ENCODE measurements at places on chromosomes 12 and 14. TPM values are rescaled to one million over a fixed set of nuclear protein-coding genes. Genes with fewer than 3 reads are reported as not detected.

CYP27B1 gene
- total RNA-seq, result 0.10 TPM

GRCh38 chr14:93729993-93730392, 58.3 kb downstream of the PRIMA1 start:
- no peak for DNase-seq

- peak; percentile 72 for DNase-seq
Observed at GRCh38 chr12:129641926-129642325, 261.9 kb downstream of the TMEM132D start.

DNA sequence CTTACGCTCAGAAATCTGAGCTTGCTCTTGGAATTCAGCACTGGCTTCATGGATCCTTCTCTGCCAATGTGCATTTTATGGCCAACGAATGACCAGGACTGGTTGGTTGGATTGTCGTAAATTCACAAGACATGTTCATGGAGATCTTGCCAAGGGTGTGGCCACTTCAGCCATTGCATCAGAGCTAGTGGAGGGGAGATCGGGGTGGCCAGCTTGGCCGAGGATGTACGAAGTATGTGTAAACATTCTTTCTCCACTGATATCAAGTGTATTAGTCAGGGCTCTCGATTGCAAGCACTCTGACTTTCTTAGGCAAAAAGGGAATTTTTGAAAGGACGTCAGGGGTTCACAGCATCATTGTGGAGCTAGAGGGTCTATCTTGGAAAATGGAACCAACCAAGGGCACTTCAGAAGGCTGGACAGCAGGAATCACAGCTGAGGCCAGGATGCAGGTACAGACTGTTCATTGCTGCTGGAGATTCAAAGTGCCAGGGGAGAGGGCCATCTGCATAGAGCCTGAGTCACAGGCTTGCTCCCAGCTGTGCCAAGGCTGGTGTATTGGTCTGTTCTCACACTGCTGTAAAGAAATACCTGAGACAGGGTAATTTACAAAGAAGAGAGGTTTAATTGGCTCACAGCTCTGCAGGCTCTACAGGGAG, 32.9 kb upstream of the ADGRD1 start:
- peak; percentile 16 for DNase-seq

- no peak for DNase-seq
Observed at GRCh38 chr12:116172224-116172849, 105.2 kb downstream of the MED13L start.

VRTN gene
- total RNA-seq, result not detected

- no peak for DNase-seq
Observed at GRCh38 chr14:29717901-29718300, 209.7 kb downstream of the PRKD1 start.

- DNase-seq, result no peak
Observed at GRCh38 chr14:104172880-104173279, 34.5 kb downstream of the KIF26A start.

GRCh38 chr12:63064080-63064479, 86.9 kb downstream of the AVPR1A start:
- DNase-seq, result no peak

GRCh38 chr14:88995437-88996198, 171.2 kb downstream of the TTC8 start:
- DNase-seq, result no peak

DNA sequence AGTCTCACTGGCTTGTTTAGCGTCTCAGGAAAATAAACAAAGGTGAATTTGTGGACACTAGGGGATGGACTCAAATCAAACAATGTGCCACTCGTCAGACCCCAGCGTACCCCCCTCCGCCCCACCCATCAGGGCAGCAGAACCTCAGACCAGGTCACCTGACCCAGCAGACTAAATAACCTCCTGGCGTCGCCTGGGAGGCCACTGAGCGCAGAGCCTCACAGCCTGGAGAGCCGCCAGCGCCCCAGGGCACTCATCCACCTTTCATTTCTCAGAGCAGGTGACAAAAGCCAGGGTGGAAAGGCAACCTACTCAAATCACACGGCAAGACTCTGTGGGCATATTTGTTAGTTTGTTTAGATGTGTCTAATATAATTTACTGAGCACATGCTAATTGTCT, 100.9 kb downstream of the DICER1 start:
- no peak for DNase-seq

- DNase-seq, result no peak
Observed at GRCh38 chr12:64600164-64600561, 10.1 kb upstream of the RASSF3 start.

DNA sequence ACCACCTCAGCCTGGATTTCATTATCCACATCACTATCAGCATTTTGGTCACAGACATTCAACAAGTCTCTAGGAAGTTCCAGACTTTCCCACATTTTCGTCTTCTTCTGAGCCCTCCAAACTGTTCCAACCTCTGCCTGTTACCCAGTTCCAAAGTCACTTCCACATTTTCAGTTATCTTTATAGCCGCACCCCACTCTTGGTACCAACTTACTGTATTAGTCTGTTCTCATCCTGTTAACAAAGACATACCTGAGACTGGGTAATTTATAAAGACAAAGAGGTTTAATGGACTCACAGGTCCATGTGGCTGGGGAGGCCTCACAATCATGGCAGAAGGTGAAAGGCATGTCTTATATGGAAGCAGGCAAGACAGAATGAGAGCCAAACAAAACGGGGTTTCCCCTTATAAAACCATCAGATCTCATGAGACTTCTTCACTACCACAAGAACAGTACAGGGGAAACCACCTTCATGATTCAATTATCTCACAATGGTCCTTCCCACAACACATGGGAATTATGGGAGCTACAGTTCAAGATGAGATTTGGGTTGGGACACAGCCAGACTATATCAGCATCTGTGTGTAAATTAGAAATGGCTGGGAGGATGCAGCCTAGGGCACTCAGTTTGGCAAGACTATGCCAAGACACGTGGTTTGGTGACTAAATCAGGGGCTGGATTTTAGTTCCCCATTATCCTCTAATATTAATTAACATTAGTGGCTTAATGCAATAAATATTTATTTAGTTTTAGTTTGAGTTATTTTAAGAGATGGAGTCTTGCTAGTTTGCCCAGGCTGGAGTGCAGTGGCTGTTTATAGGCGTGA, 16.2 kb upstream of the FUT8 start:
- no peak for DNase-seq

- no peak for DNase-seq
Observed at GRCh38 chr12:64669270-64669842, 59.1 kb downstream of the RASSF3 start.

DNA sequence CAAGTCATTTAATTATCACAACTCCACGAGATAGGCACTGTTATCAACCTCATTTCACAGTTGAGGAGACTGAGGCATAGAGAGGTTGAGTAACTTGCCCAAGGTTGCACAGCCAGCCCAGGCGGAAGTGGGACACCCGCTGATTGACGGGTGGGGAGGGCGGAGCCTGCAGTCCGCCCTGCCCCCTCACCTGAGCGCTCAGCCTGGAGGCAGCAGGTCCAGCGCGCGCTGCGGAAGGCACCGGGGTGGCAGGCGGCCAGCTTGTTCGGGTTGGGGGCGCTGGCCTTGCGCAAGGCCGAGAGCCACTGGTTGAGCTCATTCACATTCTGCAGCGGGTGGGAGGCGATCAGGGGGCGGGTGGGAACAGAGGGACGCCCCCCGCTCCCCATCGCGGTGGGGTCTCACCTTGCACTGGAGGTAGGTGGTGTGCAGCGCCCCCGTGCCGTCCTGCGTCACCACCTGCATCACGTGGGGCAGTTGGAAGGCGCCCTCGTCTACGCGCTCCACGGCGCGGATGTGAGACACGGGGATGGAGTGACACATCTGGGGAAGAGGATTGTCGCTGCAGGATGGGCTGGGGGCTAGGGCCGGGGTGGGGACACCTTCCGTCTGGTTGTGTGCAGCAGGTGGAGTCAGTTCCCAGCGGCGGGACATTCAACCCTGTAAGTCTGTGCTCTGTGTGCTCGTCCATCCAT, 31.7 kb downstream of the RASAL1 start:
- DNase-seq, result no peak

ACSM4 gene
- total RNA-seq, result not detected

- no peak for DNase-seq
Observed at GRCh38 chr12:132067182-132067581, 76.9 kb downstream of the DDX51 start.

DNA sequence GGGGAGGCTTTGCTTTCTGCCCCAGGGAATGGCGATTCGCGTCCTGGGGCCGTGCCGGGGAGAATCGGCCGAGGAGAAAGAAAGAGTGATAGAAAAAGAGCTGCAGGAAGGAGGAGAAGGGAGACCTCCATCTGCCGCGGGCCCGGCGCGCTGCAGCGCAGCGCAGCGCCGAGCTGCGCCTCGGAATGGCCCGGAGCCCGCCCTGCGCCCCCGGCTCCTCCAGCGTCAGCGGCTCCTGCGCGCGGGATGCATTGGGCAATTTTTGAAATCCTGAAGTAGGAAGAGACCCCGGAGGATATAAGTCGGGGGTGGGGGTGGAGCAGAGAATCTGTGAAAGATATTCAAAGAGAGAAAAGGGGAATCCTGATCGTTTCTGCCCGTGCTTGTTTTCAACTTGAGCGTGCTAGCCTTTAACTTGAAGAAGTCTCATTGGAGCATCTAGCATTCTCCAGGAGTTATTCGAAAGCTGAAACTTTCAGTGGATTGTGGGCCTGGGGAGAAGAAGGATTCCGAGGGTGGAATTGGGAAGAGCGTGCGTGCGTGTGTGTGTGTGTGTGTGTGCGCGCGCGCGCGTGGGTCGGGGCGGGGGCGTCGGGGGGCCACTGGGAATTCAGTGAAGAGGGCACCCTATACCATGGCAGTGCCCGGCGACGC, 441 bp downstream of the PDE3A start:
- peak; percentile 74 for DNase-seq

NPFF gene
- total RNA-seq, result not detected

FGF6 gene
- total RNA-seq, result 50.7 TPM

KERA gene
- 81.0 TPM for total RNA-seq

GRCh38 chr12:57586832-57587429, 4.1 kb upstream of the PIP4K2C start:
- no peak for DNase-seq

- DNase-seq, result no peak
Observed at GRCh38 chr12:7495136-7495535, 8.4 kb downstream of the CD163 start.

CAPZA3 gene
- not detected for total RNA-seq

- DNase-seq, result no peak
Observed at GRCh38 chr14:43548368-43548767, 958.7 kb downstream of the FSCB start.
